ENCODE measurements at places on chromosomes 16 and 17.

DNA sequence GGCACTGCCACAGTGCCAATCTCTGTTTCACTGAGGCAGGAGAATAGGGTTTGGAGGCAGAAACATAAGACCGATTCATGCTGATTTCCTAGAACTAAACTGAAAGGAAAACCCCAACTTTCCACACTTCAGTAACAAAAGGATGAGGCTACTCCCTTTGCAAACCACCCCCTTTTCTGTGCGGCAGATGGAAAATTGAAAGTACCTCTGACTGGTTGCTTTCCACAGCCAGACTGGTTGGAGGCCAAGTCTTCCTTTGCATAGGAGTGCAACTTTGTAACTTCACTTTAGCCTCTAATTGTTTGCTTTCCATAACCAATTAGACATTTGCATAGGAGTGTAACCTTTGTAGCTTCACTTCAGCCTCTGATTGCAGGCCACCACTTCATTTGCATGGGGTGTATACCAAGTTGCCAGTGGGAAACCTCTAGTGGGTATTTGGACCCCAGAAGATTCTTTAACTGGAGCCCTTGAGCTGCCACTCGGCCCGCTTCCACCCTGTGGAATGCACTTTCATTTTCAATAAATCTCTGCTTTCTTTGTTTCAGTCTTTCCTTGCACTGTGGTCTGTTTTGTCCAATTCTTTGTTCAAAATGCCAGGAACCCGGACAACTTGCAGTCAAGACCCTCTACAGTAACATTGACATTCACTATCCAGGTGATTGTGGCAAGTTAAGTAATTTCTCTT is 252.0 kb downstream of the UTP18 start:
- no peak for DNase-seq

DNA sequence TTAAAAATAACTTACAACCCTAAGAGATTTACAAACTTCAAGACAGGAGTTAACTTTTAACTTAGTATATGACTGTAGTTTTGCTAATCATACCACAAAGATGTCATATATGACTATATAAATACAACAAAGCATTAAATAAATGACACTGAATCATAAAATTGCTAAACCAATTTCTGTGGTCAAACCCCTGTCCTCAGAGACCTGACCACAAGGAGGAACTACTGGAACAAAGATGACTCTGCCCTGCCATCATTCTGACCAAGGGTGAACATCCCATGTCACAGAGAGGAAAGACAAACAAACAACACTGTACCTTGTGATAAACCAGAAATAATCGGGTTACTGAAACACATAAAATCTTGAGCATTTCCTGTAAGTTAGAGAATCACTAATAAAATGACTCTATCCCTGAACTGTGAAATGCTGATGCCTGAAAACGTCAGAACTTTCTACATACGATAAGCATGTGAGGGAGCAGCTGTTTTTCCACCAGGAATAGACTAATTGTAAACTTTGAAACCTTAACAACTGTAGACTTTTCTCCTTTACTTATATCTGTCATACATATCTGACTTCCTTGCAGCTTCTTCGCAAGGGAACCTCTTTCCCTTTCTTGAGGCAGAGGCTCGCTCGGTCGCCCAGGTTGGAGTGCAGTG is 47.9 kb downstream of the WDR59 start:
- DNase-seq = peak; percentile 6

DNA sequence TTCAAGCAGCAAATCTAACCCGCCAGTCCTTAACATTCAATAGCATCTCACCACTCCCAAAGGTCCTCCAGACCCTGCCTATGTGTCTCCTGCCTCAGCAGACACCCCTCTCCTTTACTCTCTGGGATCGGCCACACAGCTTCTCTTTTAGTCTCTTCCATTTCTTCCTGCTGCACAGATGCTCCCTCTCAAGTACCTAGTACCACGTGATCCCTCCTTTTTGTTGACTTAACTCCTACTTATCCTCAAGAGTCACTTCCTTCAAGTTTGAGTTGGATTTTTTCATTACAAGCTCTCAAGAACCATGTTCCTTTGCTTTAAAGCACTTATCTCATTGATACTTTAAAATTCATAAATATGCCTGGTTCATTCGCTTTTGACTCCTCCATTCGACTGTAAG is 24.9 kb downstream of the AMFR start:
- DNase-seq = no peak

GRCh38 chr17:34487626-34488025 is 91.8 kb upstream of the TMEM132E start:
- DNase-seq = no peak

GRCh38 chr17:54919425-54919824 is 18.8 kb downstream of the TOM1L1 start:
- no peak for DNase-seq

GRCh38 chr17:27554152-27554551 is 76.8 kb upstream of the LGALS9 start:
- no peak for DNase-seq
